ENCODE measurements at places on chromosomes 1 and 21.

DNA sequence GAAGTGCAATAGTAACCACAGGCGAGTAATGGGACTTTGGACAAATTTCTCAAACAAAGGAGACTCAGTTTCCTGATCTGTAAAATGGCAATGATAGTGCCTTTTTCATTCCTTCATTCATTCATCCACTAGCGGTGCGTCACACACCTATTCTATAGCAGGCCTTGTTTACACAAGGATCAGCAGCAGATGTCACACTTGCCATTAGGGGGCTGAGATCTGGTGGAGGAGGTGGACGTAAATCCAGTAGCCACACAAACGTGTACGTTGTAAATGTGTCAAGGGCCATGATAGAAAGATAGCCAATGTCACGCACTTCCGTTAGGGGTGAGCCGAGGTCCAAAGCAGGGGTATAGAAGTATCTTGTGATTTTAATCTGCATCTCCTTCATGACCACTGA lies 34.2 kb downstream of the SERINC2 start:
- no peak for DNase-seq

GRCh38 chr21:41321211-41321907 lies 4.8 kb downstream of the FAM3B start:
- no peak for DNase-seq

GRCh38 chr1:52435650-52436049 lies 31.2 kb downstream of the PRPF38A start:
- DNase-seq: no peak

DNA sequence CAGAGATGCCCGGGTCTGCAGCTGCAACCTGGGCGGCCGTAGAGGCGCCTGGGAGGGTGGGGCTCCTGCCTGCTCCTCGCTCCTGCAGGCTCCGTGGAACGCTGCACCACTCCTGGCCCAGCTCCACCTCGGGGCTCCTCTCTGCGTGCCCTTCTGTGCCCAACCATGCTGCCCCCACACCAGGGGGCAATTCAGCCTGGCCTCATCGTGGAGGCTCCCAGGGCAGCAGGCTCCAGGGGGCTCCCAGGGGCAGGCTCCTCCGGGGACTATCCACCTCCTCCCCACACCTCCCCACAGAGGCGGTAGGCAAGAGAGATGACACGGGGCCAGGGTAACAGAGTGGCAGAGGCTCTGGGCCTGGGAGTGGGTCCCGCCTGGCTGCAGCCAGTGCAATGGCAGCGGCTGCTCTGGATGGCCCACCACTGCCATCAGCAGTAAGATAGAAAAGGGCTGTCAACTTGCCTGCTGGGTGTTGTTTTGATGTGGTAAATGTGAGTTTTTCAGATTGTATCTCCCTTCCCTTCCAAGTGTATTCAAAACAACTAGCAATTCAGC lies 22.4 kb upstream of the LRRC8C start:
- DNase-seq: no peak

GRCh38 chr1:85372683-85373377 lies 92.1 kb downstream of the DDAH1 start:
- DNase-seq: no peak

DNA sequence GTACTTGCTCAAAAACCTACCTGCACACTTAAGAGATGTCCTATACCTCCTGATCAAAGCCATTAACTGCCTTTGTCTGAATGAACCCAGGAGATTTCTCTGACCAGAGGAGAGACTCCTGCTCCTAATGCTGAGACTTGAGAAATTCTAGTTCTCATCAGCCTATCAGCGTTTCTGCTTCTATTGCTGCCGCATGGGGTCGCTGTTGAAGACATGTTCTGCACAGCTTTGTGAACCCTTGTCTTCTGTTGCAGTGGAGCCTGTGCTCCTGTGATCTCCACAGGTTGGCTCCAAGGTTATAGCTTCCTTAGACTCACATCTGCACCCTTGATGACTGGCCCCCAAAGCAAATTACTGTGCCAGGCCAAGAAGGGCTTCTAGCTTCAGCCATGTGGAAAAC lies 40.2 kb downstream of the EDN2 start:
- no peak for DNase-seq

DNA sequence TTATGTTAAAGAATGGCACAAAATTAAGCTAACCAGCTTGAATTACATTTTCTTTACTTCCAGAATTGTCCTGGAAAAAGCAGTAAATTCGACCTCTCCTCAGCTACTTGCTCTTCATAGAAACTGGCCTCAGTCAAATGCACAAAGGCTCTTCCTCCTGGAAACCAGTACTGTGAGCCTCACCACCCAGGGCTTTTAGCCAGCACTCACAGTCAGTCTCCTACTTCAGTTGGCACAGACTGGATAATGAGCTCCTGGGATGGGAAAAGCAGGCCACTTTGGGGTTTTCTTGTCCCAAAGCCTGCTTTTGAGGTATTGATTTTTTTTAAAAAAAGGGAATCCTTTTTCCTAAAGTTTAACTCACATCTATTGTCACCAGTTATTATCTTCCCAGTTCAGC lies 40.4 kb downstream of the SCYL3 start:
- DNase-seq: no peak

GRCh38 chr1:183552441-183552840 lies 37.8 kb downstream of the NCF2 start:
- no peak for DNase-seq

GRCh38 chr1:245133995-245134715 lies 20.6 kb upstream of the KIF26B start:
- no peak for DNase-seq

GRCh38 chr1:105137543-105138457 lies 1388.1 kb downstream of the AMY1C start:
- DNase-seq: no peak

- DNase-seq: no peak
Observed at GRCh38 chr21:42939582-42940413, 14.4 kb upstream of the ERVH48-1 start.

DNA sequence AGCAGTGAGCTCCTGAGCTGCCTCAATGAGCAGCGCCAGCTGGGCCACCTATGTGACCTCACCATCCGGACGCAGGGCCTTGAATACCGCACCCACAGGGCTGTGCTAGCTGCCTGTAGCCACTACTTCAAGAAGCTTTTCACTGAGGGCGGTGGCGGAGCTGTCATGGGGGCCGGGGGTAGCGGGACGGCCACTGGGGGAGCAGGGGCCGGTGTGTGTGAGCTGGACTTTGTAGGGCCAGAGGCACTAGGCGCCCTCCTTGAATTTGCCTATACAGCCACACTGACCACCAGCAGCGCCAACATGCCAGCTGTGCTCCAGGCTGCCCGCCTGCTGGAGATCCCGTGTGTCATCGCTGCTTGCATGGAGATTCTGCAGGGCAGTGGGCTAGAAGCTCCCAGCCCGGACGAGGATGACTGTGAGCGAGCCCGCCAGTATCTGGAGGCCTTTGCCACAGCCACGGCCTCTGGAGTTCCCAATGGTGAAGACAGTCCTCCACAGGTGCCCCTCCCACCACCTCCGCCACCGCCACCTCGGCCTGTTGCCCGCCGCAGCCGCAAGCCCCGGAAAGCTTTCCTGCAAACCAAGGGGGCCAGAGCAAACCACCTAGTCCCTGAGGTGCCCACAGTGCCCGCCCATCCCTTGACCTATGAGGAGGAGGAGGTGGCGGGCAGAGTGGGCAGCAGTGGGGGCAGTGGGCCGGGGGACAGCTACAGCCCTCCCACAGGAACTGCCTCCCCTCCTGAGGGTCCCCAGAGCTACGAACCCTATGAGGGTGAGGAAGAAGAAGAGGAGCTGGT lies 12.3 kb downstream of the ZBTB7B start:
- DNase-seq: no peak

DNA sequence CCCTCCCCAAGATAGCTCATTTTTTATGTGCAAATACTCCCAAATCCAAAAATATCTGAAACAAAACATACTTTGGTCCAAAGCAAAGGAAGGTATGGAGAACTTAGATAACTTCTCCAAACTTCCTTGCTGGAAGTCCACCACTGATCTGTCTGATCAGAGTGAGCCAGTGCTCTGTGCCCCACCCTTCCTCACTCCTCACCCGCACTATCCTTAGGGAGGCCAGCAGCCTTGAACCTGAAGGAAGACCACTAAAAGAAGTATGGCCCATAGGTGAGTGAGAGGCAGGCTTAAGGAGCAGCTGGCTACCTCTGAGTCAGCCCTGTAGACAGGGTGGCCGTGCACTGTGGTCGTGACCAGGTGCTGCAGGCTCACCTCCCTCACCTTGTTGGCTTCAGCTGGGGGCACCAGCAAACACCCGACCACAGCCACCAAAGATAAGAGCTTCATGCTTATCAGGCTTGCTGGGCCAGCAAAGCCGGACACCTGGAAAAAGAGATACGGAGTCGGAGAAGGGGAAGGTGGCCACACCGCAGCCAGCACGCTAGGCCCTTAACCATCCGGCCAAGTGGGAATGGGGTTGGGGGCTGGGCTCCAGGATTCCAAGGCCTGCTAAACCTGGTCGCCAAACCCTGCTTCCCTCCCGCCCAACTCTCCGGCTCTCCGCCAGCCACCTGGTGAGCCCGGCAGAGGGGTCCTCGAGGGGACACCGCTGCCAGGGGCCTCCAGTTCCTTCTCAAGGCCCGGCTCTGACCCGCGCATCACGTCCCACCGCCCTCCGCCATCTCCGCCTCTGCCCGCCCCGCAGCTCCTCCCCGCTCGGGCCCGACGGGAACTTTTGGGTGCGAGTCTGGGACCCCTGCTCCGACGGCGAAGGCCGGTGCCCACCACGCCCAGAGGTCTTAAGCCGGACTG lies 543 bp downstream of the TMEM9 start:
- no peak for DNase-seq

DNA sequence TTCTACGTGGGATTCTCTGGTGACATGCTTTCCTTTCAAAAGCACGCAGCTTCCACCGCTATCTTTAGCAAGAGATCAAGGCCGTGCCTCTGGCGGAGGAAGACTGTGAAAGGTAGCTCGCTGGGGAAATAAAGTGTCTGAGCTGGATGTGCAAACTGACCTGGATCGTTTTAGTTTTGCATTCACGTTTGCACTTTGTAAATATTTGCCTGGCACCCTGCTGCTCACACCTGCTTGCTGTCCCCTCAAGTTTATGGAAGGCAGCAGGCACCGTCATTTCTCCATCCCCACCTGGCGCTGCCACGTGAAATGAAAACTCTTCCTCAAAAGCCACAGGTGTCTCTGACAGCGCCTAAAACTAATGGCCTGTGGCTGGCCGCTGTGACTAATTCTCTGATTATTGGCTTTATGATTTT lies 44.0 kb upstream of the TARDBP start:
- DNase-seq: no peak

DNA sequence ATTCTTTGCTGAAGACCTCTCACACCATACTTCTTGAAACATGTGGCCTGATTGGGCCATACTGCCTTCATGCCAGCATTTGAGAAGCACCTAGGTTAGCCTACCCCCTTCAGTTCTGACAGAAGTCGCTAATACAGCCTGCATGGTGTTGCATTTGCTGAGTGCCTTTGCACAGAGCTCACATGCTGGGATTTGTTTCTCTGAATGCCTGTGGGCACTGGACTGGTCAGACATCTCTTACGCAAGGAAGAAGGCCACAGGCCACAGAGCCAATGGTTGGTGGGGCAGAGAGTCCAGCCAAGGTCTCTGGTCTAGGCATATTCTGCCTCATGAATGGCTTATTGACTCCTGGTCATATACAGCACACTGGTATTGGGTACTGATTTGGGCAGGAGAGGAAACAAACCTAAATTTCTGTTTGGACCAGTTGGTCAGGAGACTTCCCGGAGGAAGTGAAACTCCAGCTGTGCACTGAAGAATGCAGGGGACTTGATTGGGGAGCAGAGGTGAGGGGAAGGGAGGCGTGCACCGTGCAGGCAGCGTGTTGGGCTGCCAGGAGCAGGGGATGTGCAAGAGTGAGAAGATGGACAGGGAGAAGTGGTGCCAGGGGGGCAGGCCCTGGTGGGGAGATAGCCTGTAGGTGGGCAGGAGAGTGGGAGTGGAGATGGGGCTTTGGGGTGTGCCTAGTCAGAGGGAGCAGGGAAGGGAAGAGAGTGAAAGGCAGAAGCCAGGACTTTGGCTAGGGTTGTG lies 18.1 kb downstream of the URB2 start:
- no peak for DNase-seq

DNA sequence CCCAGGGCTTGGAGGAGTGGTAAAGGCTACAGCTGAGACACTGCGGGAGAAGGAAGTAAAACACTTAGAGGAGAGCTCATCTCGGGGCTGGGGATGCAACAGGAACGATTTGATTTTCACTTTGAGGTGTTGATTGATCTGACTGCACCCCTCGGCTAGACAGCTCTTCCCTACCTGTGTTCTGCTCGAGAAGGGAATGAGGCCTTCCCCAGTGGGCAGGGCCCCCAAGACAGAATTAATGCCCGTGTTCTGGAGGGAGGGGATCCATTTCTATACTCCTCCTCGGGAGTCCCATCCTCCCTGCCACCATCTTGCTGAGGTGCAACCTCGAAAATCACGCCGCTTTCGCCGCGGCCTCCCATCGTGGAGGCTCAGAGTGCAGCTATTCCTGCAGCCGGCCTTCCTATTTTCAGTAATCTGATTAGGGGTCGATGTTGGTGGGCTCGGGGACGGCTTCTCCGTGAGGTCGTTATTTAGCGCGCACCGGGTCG lies 2.4 kb downstream of the ATP2B4 start:
- DNase-seq: no peak

- DNase-seq: no peak
Observed at GRCh38 chr1:44261171-44261817, 48.0 kb downstream of the DMAP1 start.

GRCh38 chr1:183879494-183879893 lies 74.6 kb downstream of the RGL1 start:
- DNase-seq: no peak

- DNase-seq: no peak
Observed at GRCh38 chr1:96721053-96721415, 550 bp upstream of the PTBP2 start.

DNA sequence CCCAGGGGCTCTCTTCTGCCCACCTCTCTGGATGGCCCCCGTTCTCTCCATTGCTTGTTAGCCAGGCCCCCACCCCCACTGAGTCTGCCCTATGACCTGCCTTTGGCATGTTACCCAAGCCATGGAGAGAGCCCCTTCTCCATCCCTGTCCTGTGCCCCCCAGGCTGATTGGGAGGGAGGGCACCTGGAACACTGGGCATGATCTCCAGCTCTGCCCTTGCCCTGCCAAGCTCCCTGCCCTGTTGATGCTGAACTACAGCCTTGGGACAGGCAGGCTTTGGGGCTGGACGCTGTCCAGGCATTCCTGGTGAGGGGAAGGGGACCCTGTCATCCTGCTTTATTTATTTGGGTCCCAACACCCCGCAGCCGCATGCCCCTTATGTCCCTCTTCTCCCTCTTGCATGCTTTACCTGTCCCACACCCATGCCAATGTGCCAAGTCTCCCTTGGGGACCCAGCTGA lies 10.7 kb downstream of the TRIM46 start:
- DNase-seq: no peak

DNA sequence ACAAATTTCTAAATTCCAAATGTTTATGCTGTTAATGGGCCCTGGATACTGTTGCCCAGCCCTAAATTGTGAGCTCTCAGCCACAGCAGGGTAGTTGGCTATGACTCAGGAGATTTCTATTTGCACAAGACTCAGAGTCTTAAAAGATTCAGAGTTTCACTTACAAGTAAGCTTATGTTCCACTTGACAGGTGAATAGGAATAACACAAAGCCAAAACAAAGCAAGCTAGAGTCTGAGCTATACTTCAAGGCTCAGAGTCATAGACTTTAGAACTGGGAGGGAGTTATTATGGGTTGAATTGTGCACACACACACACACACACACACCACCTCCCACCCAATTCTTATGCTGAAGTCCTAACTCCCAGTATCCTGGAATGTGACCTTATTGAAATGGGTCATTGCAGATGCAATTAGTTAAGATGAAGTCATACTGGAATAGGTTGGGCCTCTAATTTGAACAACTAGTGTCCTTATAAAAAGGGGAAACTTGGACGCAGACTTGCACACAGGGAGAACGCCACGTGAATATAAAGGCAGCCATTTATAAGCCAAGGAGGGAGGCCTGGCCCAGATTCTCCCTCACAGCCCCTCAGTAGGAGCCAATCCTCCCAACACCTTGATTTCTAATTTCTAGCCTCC lies 30.2 kb downstream of the PRDX6 start:
- DNase-seq: no peak
